ENCODE measurements at places on chromosomes 11 and 22. TPM values are rescaled to one million over a fixed set of nuclear protein-coding genes. Genes with fewer than 3 reads are reported as not detected.
A peak's percentile ranks its signal among the peaks of the same experiment; 100 is the strongest.

- DNase-seq: peak; percentile 32
Measured at GRCh38 chr11:48123254-48123875, 93.2 kb upstream of the OR4B1 start.

- DNase-seq: no peak
Measured at GRCh38 chr22:30569674-30570202, 4.7 kb downstream of the GAL3ST1 start.

- peak; percentile 28 for DNase-seq
Measured at GRCh38 chr11:17703951-17704350, 15.4 kb upstream of the MYOD1 start.

GRCh38 chr22:44452531-44453420, 45.3 kb downstream of the RTL6 start:
- no peak for DNase-seq

BTG4 gene
- not detected for total RNA-seq

TPH1 gene
- total RNA-seq: not detected

Measured in lung microvascular endothelial cell (primary cell).